ENCODE measurements at places on chromosomes 1 and 21. TPM values are rescaled to one million over a fixed set of nuclear protein-coding genes. Genes with fewer than 3 reads are reported as not detected.

Gene CNR2
- total RNA-seq = not detected

Gene MAP3K7CL
- total RNA-seq = 3.7 TPM

Gene FNBP1L
- total RNA-seq = 16.4 TPM

Gene FLAD1
- total RNA-seq = 13.6 TPM

Gene MRPL24
- 28.9 TPM for total RNA-seq

Gene SLC45A1
- 0.86 TPM for total RNA-seq

Gene CELA3A
- not detected for total RNA-seq
